ENCODE measurements at places on chromosomes 11 and 22.

DNA sequence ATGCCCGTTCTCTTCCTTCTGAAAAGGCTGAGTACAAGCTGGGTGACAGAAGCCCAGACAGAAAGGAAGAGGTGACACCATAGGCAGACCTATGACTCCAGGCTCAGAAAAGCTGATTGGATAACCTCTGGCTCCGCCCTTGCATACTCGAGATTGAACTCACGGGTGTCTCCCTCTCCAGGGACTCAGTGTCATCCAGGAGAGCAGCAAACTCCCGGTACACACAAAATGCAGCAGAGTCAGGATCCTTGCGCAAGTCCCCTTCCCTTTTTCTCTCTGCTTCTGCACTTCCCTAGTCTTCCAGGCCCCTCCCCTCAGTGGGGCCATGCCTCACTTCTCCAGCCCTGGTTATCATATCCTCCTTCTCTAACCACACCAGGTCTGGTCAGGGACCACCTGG lies 9.8 kb downstream of the SCN4B start:
- DNase-seq: no peak

GRCh38 chr22:44493206-44493605 lies 4.8 kb downstream of the RTL6 start:
- no peak for DNase-seq

GRCh38 chr11:6505577-6506240 lies 8.6 kb downstream of the DNHD1 start:
- no peak for DNase-seq

GRCh38 chr11:44579302-44579761 lies 13.9 kb downstream of the CD82 start:
- DNase-seq: no peak

DNA sequence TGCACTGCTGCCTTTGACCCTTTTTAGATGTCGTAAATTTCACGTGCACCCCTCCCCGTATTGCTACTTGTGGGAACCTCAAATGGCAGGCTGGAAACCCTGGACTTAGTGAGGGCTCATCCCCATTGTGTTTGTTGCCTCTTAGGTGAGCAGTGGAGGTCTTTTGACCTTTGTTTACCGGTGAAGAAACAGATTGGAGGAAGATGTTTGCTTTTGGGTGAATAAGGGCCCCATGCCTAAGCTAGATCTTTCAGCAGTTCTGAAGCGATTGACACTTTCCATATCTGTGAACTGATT lies 782 bp downstream of the SMARCB1 start:
- no peak for DNase-seq

DNA sequence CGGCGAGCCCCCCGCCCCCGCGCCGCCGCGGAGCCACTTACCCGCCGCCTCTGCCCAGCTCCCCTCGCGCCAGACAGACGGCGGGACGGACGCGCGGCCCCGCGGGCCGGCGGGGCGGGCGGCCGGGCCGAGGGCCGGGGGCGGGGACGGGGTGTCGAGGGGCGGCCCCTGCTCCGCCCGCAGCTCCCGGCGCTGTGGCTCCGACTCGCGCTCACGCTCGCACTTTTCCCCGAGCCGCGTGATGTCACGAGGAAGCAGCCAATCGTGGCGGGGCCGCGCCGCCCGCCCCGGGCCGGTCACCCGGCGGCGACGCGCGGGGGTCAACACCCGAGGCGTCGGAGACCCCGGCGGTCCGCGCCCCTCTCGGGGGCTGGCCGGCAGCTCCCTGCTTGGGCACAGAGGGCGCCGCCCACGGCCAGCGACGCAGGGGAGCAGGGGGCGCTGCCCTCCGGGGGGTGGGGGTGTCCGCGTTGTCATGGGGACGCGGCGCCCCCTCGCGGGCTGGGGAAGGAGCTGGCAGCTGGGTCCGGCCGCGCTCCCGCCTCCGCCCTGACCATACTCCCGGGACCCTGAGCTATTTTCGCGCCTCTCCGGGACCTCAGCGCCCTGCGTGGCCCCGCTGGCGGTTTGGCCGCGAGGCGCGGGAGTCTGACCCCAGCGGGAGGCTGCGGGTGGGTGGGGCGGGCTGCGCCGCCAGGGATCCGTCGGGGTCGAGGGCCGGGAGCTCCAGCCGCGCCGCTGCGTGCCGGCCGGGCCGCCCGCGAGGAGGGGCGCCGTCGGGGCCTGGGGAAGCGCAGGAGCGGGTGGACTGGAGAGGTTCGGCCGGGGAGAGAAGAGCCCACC lies at the start of gene CHRM4:
TSS of gene CHRM4 (minus strand) at position 199 of the 843 bp plus-strand sequence. CDS start 5,219 bp downstream, outside the sequence.
- no peak for DNase-seq

DNA sequence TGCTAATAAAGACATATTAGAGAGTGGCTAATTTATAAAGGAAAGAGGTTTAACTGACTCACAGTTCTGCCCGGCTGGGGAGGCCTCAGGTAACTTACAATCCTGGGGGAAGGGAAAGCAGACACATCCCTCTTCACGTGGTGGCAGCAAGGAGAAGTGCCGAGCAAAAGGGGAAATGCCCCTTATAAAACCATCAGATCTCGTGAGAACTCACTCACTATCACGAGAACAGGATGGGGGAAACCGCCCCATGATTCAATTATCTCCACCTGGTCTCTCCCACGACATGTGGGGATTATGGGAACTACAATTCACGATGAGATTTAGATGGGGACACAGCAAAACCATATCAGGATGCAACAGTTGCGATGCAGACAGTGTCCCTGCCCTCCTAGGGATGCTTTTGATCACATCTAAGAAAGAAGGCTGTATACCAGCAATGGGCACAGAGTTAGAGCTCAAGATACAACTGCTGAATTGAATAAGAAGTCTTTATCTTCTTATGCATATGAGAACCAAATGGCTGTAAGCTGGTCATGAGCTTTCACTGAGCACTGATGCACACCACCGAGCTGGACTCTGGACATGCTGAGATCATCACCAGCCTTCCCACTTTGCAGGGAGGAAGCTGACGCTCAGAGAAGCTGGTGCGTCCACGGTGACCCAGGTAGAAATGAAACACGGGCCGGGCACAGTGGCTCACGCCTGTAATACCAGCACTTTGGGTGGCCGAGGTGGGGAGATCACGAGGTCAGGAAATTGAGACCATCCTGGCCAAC lies 255.2 kb downstream of the MN1 start:
- no peak for DNase-seq

DNA sequence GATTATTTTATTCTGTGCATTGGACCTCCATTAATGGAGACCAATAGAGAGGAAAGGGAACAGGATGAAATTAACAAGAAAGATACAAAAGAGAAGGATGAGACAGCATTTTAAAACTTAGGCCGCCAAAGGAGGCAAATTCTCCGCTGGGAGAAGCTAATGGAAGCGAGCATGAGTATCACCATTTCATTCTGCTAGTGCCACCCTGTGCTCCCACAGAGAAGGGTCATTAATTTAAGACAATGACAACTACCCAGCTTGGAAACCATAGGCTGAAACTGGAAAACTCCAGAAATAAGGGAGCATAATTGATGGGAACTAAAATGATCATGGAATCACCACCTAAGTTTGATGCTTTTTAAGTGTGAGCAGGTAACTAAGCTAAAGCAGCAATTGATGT lies 69.2 kb downstream of the SLC36A4 start:
- no peak for DNase-seq

- DNase-seq: no peak
Observed at GRCh38 chr11:64447831-64448598, 89.1 kb downstream of the RPS6KA4 start.
